ENCODE measurements at places on chromosomes 6 and 20.

DNA sequence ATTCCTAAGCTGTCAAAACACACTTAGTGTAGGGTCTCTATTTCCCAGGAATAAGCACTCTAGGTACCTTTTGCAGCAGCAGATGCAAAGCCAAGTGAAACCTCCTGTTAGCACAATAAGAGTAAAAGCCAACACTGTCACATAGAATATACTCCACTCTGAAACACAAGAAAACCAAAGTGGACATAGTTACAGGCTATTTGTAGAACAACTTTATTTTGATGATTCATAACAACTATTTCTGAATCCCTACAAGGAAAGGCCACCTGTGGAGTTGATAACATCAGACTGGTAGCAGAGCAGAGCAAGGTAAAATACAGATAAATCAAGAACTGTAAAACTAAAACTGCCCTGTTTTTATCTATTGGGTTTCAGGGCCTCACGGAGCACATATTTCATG is 59.7 kb downstream of the ALDH5A1 start:
- no peak for DNase-seq

DNA sequence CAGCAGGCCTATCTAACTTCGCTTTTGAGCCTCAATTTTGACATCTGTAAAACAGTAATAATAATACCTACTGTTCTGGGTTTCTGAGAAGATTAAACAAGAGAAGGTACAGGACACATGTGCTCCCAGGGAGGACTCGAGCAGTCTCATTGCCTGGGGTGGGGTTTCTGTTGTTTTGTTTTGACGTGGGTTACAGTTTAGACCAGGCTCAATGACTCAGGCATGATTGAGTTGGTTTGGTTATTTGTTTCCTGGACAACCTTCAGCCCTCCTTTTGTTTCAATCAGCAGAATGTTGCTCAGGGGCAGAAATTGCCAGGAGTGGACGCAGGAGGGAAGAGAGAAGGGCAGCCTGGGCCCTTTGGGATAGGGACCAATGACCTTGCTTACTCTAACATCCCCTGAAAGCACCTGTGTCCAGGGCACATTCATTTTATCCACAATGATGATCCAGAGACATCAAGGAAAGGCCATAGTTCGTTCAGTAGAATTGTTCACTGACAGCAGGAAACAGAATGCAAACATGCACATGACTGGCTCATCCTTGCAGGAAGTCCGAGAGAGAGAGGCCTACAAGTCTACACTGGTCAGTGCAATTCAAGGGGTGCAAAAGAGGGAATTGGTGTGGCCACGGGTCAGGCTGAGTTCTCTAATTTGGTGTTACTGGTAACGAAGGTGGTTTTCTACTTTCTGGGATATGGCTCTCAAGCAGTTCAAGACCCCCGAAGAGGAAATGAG is 74.5 kb upstream of the MRPS10 start:
- no peak for DNase-seq

GRCh38 chr20:8749986-8750385 is 318.9 kb upstream of the PLCB4 start:
- no peak for DNase-seq

- DNase-seq: no peak
Measured at GRCh38 chr6:10809098-10809497, 29.2 kb downstream of the MAK start.

DNA sequence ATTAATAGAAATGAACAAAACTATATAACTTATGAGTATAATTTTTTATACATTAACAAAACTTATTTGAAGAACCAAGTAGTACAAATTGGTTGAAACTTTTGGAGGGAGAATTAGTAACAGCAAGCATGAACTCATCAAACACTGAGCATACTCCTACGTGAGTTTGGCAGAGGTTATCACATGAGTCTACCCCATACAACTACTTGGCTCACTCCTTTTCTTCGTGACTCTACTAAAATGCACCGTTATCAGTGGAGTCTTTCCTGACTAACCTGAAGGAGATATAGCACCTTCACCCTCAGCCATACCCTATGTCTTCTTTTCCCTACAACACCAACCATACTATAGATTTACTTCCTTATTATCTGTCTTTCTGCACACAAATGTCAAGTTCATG is 794.2 kb downstream of the TFAP2A start:
- DNase-seq: no peak

- no peak for DNase-seq
Measured at GRCh38 chr6:122770835-122771601, 8.5 kb upstream of the FABP7 start.

DNA sequence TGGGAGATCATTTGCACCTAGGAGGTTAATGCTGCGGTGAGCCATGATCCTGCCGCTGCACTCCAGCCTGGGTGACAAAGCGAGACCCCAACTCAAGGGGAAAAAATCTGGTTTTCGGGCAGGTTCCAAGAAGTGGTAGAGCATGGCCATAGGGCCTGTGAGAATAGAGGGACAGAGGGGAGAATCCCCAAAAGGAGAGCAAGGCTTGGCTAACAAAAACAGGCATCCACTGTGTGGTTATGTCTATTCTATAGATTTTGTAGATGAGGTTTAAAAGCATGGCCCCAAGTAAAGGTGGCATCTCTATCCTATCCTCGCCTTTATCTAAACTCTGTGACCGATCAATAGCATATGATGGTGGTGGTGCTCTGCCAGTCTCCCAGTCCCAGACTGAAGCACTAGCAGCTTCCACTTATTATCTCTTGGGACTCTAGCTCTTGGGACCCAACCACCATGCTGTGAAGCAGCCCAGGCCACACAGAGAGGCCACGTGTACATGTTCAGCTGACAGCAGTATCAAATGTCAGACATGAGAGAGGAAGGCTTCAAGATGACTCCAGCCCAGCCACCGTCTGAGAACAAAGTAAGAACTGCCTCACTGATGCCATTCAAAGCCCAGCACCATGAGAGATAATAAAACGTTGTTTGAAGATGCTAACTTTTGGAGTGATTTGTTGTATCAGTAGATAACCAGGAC is 27.7 kb downstream of the EIF2S2 start:
- DNase-seq: no peak
